ENCODE measurements at places on chromosomes 2 and 18.

- no peak for DNase-seq
Measured at GRCh38 chr2:226623587-226624368, 175.8 kb downstream of the IRS1 start.

DNA sequence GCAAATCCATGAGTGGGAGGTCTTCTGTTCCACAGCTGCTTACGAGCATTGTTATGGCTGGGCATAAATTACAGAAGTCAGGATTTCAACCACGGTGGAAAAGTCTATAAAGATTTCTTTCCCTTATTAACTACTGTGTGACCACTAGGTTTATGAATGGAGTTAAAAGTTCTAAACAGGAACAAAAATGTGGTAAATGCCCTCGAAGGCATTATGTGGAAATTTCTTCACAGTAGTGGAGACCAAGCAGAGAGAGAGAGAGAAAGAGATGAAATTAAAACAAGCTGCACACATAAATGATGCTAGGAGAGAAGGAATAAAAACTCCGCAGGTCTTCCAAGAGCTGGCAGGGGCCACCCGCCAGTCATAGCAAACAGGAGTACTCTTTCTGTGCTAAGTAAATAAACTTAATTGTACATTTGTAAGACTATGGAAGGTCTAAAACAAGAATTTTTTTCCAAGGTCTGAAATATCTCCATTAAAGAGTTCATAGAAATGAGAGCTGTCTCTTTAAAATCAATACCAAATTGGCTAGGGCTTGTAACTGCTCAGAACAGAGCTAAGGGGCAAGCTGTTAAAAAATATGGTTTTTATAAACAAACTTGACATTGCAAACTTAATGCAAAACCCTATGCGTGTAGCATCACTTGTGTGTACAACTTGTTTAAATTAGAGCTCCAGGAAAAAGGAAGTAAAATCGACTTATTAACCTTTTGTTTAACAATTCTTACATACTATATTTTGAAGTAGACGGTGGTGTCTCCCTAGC lies 438.2 kb downstream of the MEIS1 start:
- no peak for DNase-seq

- DNase-seq = no peak
Measured at GRCh38 chr2:22253171-22253570, 1129.4 kb downstream of the TDRD15 start.

GRCh38 chr2:187566712-187567111 lies 12.5 kb upstream of the TFPI start:
- DNase-seq = no peak

DNA sequence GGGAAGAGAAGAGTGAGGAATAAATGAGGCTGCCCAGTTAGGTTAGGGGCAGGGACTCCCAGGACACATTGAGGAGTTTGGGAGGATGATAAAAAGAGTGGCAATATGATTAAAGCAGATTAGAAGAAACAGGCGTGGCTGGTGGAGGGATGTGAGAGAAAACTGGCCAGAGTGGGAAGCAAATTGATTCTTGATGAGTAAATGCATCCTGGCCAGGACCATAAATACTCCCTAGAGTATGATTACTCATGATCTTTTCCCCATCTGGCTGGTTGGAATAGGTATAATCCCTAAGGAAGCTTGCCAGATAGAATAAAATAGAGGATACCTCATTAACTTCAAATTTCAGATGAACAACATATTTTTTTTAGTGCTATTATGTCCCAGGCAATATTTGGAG lies 21.5 kb upstream of the DAW1 start:
- DNase-seq = peak; percentile 63

GRCh38 chr18:56226025-56226424 lies 412.4 kb downstream of the TXNL1 start:
- DNase-seq = no peak

DNA sequence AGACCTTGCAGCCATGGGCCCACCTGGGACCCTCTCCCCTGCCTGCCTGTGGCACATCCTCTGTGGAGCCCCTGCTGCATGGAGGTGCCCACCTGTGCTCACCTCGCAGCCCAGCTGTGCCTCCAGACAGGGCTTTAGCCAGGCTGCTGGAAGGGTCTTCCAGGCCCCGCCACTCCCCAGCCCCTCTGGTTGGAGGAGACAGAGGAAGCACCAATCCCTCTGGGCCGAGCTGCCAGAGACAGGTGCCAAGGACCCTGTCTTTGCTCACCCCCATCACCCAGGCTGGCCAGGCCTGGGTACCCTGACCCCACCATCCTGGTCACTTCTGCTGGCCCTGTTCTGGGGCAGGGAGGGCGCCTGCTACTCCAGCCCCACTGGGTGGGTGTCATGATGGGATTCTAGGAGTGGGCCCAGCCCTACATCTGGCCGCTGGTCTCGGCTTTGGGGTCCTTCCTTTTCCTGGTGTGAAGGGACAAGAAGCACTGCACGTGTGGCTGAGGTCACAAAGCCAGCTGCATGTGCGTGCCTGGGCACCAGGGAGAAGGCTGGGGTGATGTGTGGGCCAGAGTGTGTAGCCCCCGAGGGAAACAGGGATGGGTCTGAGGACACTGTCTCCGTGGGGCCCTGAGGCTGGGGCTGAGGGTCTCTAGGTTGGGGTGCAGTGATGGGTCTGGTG lies 9.3 kb upstream of the NEU4 start:
- DNase-seq = no peak

DNA sequence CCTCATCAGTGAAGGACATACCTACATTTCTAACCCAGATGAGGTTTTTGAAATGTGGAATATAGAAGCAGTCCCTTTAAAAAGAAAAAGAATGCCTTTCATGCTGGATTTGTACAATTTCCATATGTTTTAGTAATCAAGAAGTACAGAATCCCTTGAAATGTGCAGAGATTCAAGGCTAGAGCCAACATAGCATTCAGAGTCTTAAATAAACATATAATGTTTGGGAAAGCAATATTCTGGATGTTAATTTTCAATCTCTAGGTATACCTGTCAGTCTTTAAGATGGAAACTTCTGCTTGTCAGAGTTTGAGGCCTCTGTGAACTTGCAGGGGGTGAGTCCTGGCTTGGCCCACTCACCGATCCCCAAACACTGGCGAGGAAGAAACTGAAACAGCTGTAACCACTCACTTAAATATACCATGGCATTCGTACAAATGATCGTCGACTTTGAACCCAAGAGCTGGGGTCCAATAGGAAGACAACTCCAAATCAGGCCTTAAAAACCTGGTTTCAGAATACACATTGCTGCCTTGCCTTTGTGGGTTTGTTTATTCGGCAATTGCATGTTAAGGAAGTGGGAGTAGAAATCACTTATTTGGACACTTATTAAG lies 132.8 kb upstream of the NCK2 start:
- DNase-seq = no peak

- no peak for DNase-seq
Measured at GRCh38 chr2:159153951-159154350, 132.6 kb downstream of the WDSUB1 start.

DNA sequence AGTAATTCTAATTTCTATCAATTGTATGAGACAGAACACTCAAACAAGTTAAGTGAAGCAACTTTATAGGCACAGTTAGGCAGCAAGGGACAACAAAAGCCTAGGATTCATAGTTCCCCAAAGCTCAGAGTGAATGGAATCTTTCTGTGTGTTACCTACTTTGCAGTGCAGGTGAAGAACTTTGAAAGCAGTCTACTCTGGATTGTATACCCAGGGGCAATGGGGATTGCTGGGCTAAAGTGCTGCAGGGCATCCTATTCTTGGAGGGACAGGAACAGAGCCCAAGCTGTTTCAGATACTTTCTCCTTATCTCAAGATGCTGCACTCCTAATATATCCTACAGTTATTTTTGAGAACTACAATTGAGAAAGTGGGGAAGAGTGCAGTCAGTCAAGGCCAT lies 207.6 kb downstream of the PLCL1 start:
- no peak for DNase-seq

DNA sequence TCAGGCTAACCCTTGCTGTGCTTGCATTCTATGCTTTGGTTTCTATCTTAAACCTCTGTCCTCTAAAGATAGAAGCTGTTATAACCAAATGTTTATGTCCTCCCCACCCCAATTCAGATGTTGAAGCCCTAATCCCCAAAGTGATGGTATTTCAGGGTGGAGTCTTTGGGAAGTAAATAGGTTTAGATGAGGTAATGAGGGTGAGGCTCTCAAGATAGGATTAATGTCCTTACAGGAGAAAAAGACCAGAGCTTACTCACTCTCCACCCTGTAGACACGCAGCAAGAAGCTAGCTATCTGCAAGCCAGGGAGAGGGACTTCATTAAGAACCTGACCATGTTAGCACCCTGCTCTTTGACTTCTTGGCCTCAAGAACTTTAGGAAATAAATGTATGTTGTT lies 362.5 kb downstream of the ERBB4 start:
- DNase-seq = no peak

- no peak for DNase-seq
Measured at GRCh38 chr18:22060361-22060760, 109.0 kb upstream of the GATA6 start.

DNA sequence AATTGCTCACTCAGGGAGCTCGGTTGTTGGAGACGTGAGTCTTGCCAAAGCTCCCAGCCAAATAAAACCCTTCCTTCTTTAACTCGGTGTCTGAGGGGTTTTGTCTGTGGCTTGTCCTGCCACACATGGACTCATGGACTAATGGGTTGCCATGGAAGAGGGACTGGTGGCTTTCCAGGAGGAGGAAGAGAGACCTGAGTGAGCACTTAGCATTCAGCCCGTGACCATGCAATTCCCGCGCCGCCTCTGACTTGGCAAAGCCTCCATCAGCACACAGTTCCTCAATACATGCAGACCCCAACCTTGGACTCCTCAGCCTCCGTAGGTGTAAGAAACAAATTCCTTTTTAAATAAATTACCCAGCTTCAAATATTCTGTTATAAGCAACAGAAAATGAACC lies 57.3 kb upstream of the TMEM18 start:
- DNase-seq = no peak

DNA sequence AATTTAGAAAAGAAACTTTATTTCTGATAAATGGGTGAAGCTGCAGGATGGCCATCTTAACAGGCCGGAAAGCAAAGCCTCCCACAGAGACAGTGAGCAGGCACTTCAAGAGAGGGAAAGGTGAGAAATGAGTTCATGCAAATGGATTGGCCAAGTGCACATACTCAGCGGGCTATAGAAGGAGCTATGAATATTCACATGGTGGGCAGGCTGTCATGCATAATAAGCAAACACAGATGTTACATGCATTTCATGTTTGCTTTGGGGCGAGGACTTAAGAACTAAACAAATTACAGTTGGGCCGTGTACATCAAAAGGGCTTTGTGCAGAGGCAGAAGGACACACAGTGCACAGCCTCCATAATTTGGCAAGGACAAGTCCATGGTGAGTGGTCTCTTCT lies 69.8 kb upstream of the MAL start:
- DNase-seq = no peak

DNA sequence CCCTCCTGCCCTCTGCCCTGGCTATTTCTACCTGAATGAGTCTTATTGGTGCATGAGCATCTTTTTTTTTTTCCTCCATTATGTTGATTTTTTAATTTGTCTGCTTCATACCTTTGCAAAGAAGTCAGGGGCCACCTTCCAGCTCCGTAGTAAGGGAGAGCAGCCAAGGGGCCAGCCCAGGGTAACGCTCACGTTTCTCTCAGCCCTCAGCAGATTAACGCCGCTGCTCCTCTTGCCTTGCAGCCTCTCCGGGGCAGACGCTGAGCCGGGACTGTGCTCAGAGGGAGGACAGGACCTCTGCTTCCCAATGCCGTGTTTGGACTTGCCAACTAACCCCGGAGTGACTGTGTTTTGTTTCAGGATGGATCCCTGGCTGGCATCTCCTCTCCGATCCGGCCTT lies 241.7 kb downstream of the ATAD2B start:
- DNase-seq = no peak

- no peak for DNase-seq
Measured at GRCh38 chr2:120441351-120441700, 95.4 kb downstream of the INHBB start.

GRCh38 chr2:38522754-38523349 lies 79.9 kb downstream of the HNRNPLL start:
- no peak for DNase-seq

GRCh38 chr2:201271917-201272316 lies 11.6 kb downstream of the CASP8 start:
- no peak for DNase-seq

GRCh38 chr2:120617055-120617454 lies 118.6 kb upstream of the GLI2 start:
- no peak for DNase-seq

DNA sequence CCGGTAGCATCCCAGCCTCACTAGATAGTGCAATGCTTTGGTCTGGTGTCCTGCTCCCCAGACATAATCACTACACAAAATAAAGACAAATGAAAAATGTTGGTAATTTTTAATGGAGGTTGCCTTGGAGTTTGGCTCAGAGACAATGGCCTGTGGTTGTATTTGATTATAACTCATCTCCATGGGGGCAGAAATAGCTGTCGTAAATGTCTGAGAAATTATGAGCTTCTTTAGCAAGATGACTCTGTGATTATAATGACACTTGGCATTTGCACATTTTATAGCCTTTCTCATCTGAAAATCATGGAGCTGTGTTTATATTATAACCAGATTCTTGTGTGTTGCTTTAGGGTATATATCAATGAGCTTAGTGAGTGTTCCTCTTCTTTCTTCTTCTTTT lies 1779.7 kb upstream of the CELF4 start:
- DNase-seq = no peak

DNA sequence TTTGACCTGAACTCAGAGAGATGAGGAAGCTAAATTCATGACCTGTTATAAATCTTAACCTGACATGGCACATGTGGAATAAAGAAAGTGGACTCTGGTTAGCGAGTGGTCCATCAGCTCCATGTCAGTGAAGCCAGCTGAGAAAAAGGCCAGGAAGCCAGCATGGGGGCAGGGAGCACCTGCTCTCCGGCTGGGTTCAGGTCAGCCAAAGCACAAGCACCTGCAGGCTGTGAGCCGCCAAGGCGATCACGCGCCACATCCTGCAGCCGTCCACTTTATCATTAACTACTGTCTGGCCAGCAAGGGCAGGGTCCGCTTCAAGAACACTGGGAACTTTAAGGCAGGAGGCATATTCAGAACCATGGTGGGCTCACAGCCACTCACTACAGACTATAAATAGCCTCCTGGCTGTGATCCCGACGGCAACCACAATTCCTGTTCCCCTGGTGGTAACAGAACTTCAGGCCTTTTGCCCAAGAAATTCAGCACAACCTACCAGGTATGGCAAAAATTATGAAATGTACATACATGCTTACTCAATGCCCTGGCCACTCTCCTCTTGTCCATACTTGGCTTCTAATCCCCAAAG lies 35.5 kb downstream of the ACVR1 start:
- no peak for DNase-seq

- DNase-seq = peak; percentile 74
Measured at GRCh38 chr2:85705680-85706039, 11.5 kb downstream of the GNLY start.
